NCI-H187 (cell line): ENCODE measurements at places on chromosomes 11 and 22.
A peak's percentile ranks its signal among the peaks of the same experiment; 100 is the strongest.

DNA sequence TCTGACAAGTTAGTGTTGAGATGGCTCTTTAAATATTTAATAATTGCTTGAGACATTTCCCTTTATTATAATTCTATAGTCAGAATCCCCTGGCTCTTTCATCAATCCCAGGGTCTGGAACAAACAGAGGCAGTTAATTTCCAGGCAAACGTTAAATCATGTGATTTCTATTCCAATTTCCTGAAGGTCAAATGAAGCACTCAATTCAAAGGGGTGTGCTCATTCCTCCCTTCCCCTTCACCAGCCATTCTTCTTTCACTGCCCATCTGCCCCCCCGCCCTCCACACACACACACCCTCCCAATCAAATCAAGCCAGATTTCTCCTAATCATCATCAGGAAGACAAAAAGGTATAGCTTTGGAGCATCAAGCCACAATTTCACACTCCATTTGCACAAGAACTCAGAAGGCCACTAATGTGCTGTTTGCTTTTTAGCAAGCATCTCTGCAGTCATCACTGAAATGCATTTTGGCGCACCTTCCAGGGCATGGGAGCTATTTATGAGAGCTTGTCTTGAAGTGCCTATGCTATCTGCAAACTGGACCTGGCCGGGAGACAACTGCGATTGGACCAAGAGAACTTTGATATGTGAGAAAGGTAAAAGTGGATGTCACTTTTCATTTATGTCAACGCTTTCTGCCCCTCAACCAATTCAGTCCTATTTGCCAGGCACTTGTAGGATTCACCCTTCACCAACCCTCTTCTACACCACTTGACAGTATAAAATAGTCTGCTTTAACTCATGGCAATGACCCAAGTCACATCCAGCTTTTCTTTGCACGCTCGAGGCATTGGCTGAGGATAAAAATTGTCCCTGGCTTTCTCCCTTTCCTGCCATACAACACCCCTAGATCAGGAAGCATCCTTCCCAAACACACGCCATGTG, 315.1 kb upstream of the API5 start:
- DNase-seq: peak; percentile 95

DNA sequence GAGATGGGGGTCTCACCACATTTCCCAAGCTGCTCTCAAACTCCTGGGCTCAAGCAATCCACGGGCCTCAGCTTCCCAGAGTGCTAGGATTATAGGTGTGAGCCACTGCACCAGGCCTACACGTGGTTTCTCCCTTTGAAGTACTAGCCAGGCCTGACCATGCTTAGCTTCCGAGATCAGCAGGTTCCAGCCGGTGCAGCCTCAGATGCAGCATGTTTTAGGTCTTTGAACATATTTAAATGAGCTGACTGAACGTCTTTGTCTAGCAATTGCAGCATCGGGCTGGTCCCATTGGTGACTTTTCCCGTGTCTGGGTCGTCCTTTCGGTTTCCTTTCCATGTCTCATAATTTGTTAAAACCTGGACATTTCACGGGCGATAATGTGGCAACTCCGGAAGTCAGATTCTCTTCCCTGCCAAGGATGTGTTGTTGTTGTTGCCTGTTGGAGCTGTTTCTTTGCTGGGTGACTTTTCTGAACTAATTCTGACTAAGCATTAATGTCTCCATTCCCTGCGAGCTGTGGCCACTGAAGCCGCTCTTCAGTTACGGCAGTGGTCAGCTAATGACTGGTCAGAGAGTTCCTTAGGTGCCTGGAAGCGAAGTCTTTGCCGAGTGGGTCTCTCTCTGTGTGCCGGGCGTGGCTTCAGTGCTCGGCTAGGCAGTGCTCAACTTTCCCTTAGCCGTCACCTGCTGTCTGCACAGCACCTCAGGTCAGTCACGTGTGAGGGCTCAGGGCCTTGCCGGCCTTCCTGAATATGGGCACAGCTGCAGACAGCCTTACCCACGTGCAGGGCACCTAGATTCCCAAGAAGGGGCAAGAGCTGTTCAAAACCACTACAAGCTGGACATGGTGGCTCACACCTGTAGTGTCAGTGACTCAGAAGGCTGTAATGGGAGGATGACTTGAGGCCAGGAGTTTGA, 3.8 kb upstream of the CYP2D6 start:
- DNase-seq: no peak

DNA sequence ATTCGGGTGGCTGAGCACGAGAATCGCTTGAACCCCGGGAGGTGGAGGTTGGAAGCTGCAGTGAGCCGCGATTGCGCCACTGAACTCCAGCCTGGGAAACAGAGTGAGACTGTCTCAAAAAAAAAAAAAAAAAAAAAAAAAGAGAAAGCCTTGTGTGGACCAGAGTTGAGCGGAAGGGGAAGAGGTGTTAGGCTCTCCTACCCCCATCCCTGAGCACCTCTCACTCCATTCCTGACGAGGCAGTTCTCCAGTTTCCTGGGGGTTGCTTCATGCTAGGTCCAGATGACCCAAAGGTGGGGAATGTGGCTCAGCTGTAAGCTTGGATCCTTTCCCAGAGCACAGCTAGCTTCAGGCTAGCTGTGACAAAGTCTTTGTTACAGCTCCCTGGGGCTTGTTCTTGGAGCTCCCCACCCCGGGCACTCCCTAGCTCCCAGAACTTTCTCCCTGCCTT, 8.8 kb upstream of the DNAL4 start:
- DNase-seq: no peak

DNA sequence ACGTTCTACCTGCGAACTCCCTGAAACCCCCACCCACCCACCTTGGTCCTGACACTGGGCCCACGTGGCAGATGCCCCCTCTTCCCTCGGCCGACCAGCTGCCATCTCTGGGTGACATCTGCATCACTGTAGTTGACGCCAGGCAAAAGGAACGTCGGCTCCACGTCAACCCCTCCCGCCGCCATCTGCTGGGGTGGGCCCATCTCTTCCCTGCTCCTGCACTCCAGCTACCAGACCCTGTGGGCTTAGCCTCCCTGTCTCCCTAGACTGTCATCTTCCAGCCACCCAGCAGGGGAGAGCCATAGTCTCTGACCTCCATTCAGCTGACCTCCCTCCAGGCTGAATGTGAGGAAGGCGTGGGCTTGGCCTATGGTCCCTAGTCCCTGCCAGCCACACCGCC, 21.4 kb downstream of the CHID1 start:
- no peak for DNase-seq

GRCh38 chr11:38867338-38867737, 2269.3 kb upstream of the RAG2 start:
- DNase-seq: no peak

DNA sequence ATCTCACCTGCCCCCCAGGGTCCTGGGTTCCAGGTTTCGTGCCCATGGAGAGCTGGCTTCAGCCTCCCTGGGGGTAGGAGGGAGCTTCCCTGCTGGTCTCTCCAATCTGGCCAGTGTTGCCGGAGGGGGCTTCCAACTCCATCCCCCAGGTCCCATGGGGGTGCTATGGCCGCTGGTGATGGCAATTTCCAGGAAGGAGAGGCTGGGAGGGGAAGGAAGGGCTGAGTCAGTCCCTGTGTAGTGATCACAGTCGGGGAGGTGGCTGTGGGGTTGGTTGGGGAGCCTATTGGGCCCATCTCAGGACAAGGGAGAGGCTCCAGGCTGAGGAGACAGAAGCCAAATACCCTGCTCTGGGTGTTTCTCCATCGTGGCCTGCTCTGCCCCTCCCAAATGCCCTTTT, 5.7 kb upstream of the CDC42EP2 start:
- no peak for DNase-seq

DNA sequence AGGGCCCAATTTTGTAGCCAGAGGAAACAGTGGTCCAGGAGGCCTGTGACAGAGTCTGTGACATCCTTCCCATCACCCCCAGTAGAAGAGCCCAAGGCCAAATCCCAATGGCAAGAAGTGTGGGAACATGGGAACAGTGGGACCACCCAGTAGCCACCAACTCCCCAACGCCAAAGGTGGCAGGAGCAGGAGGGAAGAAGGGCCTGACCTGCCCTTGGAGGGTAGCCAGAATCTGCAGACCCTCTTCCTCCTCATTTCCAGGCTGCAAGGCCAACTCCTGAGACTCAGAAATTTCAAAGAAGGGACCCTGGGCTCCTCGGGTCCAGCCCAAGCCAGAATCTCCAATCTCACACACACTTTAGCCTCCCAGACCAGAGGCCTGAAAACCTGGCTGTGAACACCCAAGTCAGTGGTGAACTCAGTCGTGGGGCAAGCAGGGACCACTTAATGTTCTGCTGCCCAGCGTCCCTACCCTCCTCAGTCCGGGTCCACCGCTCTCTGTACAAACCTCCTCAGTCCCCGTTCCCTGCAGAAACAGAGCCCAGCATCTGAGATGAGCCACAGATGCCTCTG, 6.2 kb downstream of the RAB3IL1 start:
- DNase-seq: no peak

DNA sequence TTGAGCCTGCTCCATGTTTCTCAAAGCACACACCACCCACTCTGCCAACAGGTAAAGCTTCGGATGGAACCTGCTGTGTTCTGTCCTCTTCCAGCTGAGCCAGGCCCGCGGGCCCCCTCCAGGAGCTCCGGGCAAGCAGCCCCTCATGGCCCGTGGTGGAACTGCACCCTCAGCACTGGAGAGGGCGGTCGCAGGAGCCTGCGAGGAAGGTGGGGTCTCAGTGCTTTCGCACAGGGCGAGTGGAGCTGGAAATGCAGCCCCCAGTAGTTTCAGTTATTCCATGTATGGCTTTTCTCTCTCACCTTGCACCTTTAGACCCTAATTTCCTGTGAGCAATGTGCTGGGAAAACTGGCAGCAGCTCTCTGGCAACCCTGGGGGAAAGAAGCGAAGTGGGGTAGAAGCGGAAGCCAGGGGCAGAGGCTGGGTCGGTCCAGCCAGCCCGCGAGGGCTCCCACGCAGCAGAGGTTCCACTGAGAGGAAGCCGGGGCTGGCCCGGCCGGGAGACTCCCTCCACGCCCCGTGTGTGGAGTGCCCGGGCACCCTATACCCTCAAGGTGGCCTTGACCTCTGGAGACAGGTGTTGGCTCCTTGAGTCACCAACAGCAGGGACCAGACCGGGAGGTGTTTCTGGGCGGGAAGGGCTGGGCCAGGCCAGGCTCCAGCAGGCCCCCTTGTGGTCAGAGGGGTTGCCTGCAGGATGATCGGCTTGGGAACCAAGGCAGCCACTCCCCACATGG, 119.9 kb upstream of the TMEM45B start:
- no peak for DNase-seq

DNA sequence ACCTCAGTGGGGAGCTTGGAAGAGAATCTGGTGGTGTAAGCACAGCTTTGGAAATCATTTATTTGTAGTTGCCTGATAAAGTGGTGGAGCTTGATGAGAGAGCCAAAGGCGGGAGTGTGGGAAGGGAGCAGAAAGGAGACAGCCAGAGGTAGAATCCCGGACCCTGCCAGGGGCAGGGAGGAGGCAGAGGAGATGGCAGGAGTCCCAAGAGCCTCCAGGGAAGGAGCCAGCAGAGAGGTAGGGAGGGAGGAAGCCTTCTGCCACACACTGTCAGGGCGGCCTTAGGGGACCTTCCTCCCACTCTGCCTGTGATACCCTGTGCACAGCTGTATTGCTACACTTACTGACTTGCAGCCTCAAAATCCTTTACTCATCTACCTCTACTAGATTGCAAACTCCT, 15.4 kb downstream of the SCUBE2 start:
- no peak for DNase-seq

GRCh38 chr11:2091786-2092463, 47.3 kb downstream of the IGF2 start:
- no peak for DNase-seq

GRCh38 chr11:47264119-47264518, 5.8 kb upstream of the MADD start:
- DNase-seq: no peak

- DNase-seq: no peak
Measured at GRCh38 chr22:30486661-30487115, 14.9 kb upstream of the SEC14L3 start.

GRCh38 chr11:30908857-30909256, 322.7 kb upstream of the MPPED2 start:
- DNase-seq: no peak

DNA sequence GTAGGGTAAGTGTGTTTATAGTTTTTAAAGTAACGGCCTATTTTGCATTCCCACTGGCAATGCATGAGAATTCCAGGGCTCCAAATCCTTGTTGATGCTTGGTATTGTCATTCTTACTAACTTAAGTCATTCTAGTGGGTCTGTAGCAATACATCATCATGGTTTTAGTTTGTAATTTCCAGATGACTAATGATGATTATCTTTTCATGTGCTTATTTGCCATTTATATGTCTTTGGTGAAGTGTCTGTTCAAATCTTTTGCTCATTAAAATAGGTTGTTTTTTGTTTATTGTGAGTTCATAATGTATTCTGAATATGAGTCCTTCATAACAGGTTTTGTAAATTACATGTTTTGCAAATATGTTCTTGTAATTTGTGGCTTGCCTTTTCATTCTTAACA, 31.2 kb downstream of the MTMR3 start:
- DNase-seq: no peak

DNA sequence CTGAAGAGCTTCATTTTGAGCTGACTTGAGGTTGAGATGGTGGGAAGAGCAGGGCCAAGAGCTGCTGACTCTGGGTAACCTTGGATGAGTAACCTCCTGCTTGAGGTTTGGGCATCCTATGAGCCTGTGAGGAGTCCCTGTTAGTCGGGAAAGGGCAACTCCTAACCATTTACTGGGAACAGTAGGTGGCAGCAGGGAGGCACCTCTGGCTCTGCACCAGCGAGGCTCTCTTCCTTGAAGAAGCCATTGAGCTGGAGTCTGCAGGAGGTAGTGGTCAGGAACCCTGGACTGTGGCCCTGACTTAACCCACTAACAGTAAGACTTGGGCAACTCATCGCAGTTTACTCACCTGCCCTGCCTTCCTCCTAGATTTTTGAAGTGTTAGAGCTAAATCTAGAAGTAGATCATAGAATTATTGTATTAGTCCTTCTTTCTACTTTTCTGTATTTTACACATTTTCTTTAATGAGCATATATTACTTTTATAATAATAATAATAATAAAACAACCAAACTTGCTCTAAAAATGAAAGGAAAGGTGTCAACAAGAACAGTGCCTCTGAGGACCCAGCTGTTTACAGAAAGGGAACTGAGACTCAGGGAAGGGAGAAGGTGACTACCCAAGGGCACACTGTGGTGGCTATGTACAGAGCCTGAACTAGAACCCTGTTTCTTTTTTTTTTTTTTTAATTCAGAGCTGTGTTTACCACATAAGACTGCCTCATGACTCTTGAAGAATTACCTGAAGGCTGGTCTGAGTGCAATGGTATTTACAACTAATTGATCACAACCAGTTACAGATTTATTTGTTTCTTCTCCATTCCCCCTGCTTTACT, 47.5 kb downstream of the MEI1 start:
- DNase-seq: no peak

- DNase-seq: no peak
Measured at GRCh38 chr11:45091563-45092403, 54.7 kb upstream of the PRDM11 start.

GRCh38 chr11:111230122-111230465, 15.4 kb upstream of the POU2AF2 start:
- no peak for DNase-seq

GRCh38 chr11:35006389-35007128, 90.1 kb downstream of the PDHX start:
- no peak for DNase-seq
